Left colon (tissue), 2 donors: ENCODE measurements at places on chromosomes 2 and 18. TPM values are rescaled to one million over a fixed set of nuclear protein-coding genes. Genes with fewer than 3 reads are reported as not detected.

Gene SERPINB12
- total RNA-seq: not detected

Gene UGT1A5
- total RNA-seq: 3.7 TPM

Gene DNAH7
- 5.5 TPM for total RNA-seq

Gene TRABD2A
- 101 TPM for total RNA-seq

Gene EFEMP1
- total RNA-seq: 34.1 TPM

Gene REEP1
- 4.2 TPM for total RNA-seq

Gene ARHGEF4
- total RNA-seq: 3.0 TPM

Gene SEPTIN10
- total RNA-seq: 80.8 TPM

Gene CHST9
- total RNA-seq: 0.20 TPM

Gene TANC1
- 37.4 TPM for total RNA-seq
